ENCODE measurements at places on chromosomes 2 and 18.
A peak's percentile ranks its signal among the peaks of the same experiment; 100 is the strongest.

- H3K27me3 ChIP-seq, result peaks cover 11% of the 10 kb centered on the region
- no peaks in the 10 kb centered on the region for H3K36me3 ChIP-seq
- DNase-seq, result no peak
- H3K27ac ChIP-seq, result no peak overlapping the region
- no peak overlapping the region for H3K4me3 ChIP-seq
Observed at GRCh38 chr2:218605432-218605831, 2.3 kb upstream of the PLCD4 start.

DNA sequence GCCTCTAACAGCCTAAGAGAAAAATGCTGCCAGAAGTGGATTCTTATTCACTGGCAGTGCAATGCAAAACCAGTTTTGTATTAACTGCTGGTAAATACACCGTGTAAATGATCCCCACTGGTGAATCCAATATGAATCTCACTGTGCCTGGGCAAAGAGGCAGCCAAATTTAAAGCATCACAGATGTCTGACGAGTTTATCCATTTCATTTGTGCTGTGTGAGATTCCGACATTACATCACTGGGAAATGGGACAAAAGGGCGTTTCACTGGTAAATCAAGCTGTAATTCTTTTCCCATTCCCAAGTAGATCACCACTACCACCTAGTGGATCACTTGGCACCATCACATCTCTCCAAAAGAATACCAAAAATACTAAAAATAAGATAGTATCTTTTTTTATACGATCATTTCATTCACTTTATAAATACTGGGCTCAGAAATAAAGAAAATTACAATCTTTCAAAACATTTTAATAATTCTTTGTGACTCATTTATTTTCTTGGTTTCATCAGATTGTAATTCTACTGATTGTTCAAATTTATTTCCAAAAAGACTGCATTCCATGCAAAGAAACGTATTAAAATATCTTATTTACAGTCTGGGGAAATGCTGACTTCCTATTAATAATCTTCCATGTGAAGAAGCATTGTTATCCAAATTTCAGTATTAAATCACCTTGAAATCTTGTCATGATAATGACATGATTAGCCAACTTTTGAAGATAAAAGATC is 125.6 kb downstream of the GRB14 start:
- DNase-seq, result no peak
- H3K4me3 ChIP-seq, result no peak overlapping the region
- H3K36me3 ChIP-seq, result no peaks in the 10 kb centered on the region
- no peak overlapping the region for H3K27ac ChIP-seq

GRCh38 chr2:37985333-37985732 is 60.2 kb downstream of the RMDN2 start:
- H3K4me1 ChIP-seq, result peaks cover 4% of the 10 kb centered on the region
- no peak overlapping the region for H3K27ac ChIP-seq
- no peak overlapping the region for H3K4me3 ChIP-seq
- H3K27me3 ChIP-seq, result no peaks in the 10 kb centered on the region
- H3K36me3 ChIP-seq, result no peaks in the 10 kb centered on the region

GRCh38 chr18:73842795-73843394 is 304.7 kb downstream of the FBXO15 start:
- H3K27ac ChIP-seq, result no peak overlapping the region
- peak; percentile 63 for DNase-seq
- peaks cover 9% of the 10 kb centered on the region for H3K27me3 ChIP-seq
- H3K4me1 ChIP-seq, result peaks cover 6% of the 10 kb centered on the region

- no peak overlapping the region for H3K4me3 ChIP-seq
- no peak overlapping the region for H3K27ac ChIP-seq
- H3K27me3 ChIP-seq, result peaks cover 8% of the 10 kb centered on the region
Observed at GRCh38 chr2:199569336-199569735, 111.6 kb upstream of the SATB2 start.

- H3K27ac ChIP-seq, result no peak overlapping the region
- H3K4me1 ChIP-seq, result peaks cover 40% of the 10 kb centered on the region
- H3K36me3 ChIP-seq, result peaks cover 16% of the 10 kb centered on the region
- no peaks in the 10 kb centered on the region for H3K27me3 ChIP-seq
- no peak overlapping the region for H3K4me3 ChIP-seq
Observed at GRCh38 chr2:157857881-157858280, 18.2 kb downstream of the ACVR1 start.

- H3K36me3 ChIP-seq, result no peaks in the 10 kb centered on the region
- H3K27me3 ChIP-seq, result peaks cover 36% of the 10 kb centered on the region
- no peak overlapping the region for H3K27ac ChIP-seq
- H3K4me1 ChIP-seq, result peaks cover 10% of the 10 kb centered on the region
- no peak overlapping the region for H3K4me3 ChIP-seq
Observed at GRCh38 chr18:598124-598589, 1.4 kb downstream of the CLUL1 start.

DNA sequence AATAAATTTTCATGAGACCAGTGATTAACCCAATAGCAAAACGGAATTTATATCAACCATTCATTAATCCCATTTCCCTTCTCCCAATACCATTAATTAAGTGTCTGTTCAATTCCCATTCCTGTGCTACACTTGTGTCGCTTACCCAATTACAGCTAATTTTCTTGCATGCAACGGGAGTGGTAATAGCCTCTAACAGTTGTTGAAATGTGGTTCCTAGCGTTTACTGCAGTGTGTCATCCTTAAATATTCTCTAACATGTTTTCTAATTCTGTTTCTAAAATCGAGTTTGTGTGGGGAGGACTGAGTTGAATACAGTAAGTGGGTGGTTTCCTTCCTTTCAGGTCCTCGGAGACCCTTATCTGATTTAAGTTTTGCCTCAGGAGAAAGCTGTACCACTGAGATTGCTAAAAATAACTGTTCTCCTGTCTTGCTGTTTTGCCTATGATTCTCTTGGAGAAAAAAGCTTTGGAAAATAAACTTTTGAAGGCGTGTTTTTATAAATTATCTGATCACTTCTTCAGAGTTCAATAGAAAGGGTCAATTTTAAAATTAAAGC is 59.3 kb upstream of the LRRTM1 start:
- H3K27me3 ChIP-seq, result no peaks in the 10 kb centered on the region
- no peak overlapping the region for H3K27ac ChIP-seq
- H3K4me1 ChIP-seq, result no peaks in the 10 kb centered on the region
- H3K4me3 ChIP-seq, result no peak overlapping the region

DNA sequence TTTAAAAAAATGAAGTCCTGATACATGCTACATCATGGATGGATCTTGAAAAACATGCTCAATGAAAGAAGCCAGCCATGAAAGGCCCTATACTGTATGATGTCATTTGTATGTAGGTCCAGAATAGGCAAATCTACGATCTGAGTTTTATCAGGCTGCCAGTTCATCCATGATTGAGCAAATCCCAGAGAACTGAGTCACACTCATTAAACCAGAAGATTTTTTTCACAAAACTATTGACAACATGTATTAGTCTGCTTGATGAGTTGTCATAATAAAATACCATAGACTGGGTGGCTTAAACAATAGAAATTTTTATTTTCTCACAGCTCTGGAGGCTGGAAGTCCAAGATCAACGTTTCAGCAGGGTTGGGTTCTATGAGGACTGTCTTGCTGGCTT is 130.7 kb downstream of the MREG start:
- no peaks in the 10 kb centered on the region for H3K36me3 ChIP-seq
- H3K4me3 ChIP-seq, result no peak overlapping the region
- no peak overlapping the region for H3K27ac ChIP-seq
- no peaks in the 10 kb centered on the region for H3K4me1 ChIP-seq
- DNase-seq, result no peak

DNA sequence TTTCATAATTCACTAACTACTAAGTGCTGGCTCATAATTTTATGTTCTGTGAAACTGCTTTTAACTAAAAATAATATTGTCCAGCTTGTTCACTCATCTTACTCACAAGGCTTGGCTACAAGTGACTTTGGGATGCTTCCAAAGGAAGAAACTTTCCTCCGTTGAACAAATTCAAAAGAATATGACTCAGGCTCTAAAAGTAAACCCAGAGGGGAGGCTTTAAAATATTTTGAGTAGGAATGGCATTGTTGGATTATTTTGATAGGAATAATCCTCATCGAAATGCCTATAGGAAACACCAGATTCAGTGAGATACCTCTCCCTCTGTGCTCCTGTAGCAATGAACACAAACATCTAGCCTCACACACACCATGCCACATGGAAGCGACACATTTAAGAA is 25.2 kb upstream of the TLK1 start:
- no peak overlapping the region for H3K27ac ChIP-seq
- no peaks in the 10 kb centered on the region for H3K36me3 ChIP-seq
- H3K4me3 ChIP-seq, result no peak overlapping the region
- no peak for DNase-seq

Data from activated naive CD8-positive, alpha-beta T cell treated with anti-CD3 and anti-CD28 coated beads, Interleukin-2, amount 50 U/mL, for 24 hours (primary cell).